Head of caudate nucleus (tissue), 42 donors: ENCODE measurements at places on chromosomes 5 and 9.
A peak's percentile ranks its signal among the peaks of the same experiment; 100 is the strongest.

DNA sequence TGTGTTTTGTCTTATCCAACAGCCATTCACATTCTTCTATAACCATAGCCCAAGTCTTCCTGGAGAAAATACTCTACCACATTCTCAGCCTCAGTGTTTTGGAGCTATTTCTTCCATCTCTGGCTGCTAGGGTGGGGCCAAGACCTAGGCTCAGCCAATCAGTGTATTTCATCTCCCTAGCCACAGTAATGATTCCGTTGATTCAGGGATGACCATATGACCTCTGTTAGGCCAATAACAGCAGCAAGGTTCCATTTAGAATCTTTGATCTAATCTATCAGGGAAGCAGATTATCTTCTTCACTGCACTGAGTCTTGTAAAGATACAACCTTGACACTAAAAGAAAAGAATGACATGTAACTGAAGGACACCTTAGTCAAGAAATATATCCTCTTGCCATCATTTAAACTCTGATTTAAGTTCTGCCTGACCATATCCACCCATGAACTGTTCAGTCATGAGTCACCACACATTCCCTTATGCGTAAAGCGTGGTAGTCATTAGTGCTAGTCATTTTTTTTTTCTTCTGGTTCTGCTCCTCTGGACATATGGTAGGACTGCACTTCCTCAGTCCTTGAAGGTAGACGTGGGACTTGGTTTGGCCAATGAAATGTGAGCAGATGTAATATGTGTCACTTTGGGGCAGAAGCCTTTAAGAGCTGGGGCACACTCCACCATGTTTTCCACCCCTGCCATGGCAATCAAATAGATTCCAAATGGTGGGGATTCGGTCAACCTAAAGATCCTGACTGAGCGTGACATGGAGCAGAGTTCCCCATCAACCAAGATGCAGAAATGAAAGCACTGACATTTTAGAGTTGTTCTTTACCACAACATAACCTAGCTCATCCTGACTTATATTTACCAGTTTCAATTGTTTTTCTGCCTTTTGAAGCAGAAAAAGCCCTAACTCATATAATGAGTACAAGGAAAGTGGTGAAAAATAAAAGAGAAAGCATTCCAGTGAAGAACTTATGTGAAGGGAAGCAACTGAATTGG, 12.7 kb upstream of the PRELID2 start:
- DNase-seq: no peak

DNA sequence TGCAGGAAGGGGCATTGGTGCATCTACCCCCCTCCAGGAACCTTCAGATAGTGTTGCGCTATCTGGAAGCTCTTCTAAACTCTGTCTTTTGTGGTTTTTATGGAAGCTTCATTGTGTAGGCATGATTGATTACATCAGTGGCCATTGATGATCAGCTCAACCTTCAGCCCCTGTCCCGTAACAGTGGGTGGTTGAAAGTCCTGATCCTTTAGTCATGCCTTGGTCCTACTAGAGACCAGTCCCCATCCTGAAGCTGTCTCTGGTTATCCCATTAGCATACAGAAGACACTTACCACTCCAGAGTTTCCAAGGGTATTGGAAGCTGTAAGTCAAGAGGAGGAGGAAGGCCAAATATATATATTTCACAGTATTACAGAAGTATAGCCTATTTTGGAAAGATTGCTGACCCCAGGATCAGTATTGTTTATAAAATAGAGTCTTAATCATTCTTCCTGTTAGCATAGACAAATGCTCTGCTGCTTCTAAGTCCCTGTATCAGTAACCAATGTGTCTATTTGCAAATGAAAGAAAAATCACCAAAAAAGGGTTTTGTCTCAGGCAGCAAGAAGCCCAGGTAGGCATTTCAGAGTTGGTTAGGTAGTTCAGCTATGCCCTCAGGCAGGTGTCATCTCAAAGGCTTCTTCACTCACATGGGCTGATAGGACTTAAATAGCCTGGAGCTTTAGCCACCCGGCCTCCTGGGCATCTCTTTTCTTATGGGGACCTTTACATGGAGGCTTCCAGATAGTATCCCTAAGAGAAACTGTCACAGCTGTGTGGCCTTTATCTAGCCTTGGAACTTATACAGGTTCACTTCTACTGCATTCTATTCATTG, 41.6 kb downstream of the SPIN1 start:
- no peak for DNase-seq

DNA sequence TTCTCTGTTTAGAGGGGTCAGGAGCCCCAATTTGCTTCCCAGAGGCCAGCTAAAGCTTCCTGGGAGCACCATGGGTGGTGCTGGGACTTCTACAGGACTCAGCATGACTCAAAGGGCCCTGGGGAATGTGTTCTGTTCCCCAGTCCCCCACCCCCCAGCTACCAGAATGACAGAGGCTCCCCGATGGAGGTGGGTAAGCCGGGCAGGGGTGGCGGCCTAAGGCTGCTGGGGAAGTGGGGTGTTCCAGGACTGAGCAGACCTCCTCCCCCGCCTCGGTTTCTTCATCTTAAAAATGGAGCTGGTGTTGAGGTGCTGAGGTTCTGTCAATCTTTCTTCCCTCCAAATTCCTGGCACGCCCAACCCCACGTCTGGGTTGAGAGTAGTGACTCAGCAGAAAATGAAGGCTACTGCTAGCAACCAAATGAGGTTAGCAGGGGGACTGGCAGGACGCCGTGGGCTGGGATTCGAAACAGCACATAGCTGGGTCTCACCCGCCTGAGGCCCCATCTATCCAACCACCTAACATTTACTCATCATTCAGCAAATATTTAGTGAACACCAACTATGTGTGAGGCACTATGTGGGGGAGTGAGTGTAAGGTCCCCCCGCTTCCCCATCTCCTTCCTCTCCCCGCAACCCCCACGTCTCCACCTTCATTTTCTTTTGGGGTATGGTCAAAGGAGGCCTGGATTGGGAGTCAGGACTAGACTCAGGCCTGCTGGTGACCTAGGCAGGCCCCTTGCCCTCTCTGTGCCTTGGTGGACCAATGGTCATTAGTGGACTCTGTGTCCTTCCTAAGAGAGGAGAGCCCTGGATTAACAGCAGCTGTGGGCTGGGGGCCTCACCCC, 50.2 kb downstream of the C9orf50 start:
- DNase-seq: peak; percentile 59

- no peak for DNase-seq
Observed at GRCh38 chr9:17888066-17888465, 309.2 kb downstream of the SH3GL2 start.

- DNase-seq: no peak
Observed at GRCh38 chr9:137441289-137441934, at the start of gene ENTPD8. ENTPD8 (minus strand) TSS chr9:137441357; CDS start chr9:137438285, 3,072 bp downstream.

DNA sequence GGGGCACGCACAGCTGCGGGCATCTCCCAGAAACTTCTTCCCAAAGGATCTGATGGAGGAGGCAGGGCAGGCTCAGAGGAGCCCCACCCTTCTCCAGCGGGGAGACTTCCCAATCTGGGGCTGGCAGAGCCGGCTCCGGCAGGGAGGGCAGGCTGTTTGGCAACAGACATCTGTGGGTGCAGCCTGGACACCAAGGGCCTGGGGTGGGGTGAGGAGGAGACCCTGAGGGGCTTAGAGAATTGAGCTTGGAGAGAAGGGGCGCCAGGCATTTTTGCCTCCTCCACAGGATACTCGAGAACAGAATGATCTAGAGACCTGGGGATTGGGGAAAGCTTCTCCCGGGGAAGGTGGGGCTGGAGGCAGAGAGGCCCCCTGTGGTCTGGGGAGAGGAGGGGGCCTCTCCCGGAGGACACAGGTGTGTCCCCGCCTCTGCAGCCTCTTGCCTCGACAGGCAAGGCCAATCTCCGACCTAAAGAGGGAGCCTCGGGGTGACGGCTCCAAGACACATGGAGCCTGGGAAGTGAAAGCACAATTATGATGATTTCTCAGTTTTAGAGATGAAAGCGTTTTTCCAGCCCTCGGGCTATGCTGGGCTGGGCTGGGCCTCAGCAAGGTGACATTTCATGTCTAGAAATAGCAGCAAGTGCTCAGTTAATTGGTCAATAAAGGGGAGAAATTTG, 8.4 kb downstream of the LHX3 start:
- DNase-seq: no peak

- no peak for DNase-seq
Observed at GRCh38 chr5:7395947-7396712, at the start of gene ADCY2. ADCY2 (plus strand) TSS chr5:7396138; CDS start chr5:7396297, 159 bp downstream.

GRCh38 chr5:123223921-123224320, 134.9 kb downstream of the PRDM6 start:
- no peak for DNase-seq

DNA sequence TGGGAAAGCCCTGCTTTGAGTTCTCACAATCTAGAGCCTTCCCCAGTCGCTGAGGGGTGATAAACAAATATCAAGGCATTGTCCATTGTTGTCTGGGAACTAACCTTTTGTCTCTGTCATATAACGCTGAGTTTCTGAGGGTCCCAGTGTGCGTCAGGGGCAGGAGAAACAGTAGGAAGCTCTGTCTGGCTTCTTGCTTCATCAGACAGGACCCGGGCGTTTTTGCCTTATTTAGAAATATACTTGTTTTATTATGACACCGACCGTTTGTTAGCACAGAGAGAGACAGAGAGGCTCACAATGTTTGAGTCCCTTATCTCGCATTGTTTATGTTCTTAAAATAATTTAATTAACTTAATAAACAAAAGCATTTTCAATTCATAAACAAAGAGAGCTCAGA, 204.9 kb upstream of the GAS1 start:
- DNase-seq: no peak

GRCh38 chr5:61491861-61492260, 159.8 kb downstream of the ZSWIM6 start:
- DNase-seq: no peak

GRCh38 chr5:159174511-159175168, 34.7 kb downstream of the RNF145 start:
- no peak for DNase-seq

GRCh38 chr9:69083321-69083720, 47.8 kb downstream of the FXN start:
- no peak for DNase-seq

DNA sequence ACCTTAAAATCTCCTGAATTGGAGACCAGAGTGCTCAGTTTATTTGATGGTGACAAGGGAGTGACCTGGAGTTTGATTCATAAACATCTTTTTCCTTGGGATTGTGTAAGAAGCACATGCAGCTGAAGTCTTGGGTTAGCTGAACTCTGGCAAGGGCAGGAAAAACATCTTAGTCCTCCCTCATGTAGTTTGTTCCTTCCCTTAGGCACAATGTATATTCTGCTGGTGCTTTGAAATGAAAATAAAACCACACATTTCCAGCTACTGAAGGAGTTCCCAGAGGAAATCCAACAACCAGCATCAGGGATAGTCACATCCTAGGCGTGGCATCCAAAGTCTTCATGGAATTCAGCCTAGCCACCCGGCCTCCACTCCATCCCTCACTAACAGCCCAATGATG, 95.2 kb upstream of the PAPPA start:
- DNase-seq: no peak

DNA sequence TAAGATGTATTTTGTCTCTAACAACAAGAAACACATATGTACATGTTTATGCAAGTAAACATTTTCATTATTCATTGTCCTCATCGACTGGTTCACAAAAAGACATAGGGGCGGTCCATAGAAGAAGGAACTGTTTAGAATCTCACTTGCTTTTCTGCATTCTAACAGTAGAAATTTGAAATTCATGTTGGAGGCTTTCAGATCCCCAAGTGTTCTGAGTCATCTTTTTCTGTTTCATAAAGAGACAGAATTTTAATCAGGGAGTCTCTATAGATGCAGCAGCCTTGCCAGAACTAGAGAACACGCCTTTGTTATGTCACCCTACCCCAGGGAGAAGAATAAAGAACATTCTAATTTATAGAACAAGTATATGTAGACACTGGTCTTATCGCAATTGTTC, 324.3 kb downstream of the GABRG2 start:
- DNase-seq: no peak

DNA sequence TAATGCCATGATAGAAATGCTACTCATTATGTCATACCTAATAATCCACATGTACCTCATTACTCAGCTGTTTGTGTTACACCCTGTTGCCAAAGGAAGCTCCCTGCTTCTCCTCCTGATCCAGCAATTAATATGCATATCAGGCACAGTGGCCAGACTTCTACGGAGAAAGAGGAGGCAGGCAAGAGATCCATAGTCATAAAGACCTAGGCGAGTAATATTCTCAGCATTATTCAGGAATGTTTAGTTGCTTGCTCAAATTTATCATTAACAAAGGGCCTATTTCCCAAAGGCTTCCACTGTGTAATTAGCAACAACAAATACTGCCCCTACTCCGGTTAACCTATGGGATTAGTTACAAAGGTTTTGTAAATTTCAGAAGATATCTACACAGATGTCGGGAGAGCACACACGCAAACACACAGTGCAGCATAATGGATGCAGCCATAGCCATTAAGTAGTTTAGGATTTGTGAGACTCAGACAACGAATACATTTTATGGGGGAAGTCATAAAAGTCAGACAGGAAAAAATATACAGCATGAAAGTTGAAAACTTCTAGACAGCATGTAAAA, 192.6 kb downstream of the EFNA5 start:
- no peak for DNase-seq

DNA sequence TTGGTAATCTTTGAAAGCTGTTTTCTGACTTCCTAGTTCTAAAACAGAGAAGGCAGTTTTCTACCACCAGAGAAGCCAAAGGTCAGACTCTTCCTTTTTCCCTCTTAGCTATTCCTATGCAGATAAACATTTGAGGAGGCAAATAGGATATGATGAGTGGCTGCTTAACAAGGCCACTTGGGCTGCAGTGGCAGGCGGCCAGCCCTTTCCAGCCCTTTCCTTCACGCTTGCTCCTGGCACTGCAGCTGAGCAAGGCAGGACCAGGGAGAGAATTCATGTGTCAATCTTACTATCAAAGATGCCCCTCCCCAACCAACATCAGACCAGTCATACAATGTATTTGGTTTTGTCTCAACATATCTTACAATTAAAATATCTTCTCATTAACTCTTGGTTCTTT, 36.8 kb upstream of the RNF38 start:
- peak; percentile 66 for DNase-seq

- no peak for DNase-seq
Observed at GRCh38 chr5:142542078-142542477, 143.8 kb downstream of the FGF1 start.

GRCh38 chr5:65100911-65101631, 332.3 kb downstream of the CWC27 start:
- DNase-seq: peak; percentile 59
